GM13977 (cell line): ENCODE measurements at places on chromosomes 7 and 10.

GRCh38 chr10:70699659-70700174 is 27.4 kb downstream of the ADAMTS14 start:
- DNase-seq: no peak

DNA sequence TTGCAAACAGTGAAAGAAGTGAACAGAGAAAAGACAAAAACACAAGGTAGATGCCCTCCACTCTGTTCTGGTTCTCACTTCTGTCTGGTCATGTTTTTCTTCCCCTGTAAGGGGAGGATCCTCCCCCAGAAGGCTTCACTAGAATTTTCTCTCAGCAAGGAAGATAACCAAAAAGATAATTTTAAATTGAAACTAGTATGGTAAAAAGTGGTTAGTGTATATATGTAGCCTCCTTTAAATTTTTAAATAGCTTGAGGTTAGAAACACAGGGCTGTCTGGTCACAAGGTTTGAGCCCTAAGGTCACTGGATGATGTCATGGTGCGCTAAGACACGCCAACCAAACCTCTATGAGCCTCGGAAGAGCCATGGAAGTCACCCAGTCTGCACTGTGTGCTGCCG is 5.6 kb upstream of the PKD1L1 start:
- DNase-seq: peak; percentile 78

- no peak for DNase-seq
Measured at GRCh38 chr7:122397381-122397780, 92.8 kb upstream of the FEZF1 start.

DNA sequence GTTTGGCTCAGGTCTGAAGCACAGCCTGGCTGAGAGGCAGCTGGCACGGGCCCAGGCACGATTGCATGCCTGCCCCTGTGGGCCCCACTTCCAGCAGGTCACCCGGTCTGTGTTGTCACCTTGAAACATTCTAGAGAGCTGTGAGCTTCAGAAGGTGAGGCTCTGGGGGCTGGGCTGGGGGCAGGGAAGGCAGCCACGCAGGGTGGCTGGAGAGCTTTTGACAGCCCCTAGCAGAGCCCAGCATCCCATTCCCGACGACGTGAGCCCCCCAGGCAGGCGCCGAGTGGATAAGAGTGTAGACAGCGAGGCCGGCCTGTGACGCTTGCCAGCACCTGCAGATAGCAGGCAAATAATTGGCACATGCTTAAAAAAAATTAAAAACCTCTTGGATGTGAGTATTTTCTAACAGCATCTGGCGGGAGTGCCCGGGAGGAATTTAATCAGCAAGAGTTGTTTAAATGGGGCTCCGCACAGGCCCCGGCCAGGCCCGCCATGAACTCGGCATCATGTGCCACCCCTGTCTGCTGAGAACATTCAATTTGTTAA is 212.0 kb upstream of the TBX20 start:
- DNase-seq: no peak

DNA sequence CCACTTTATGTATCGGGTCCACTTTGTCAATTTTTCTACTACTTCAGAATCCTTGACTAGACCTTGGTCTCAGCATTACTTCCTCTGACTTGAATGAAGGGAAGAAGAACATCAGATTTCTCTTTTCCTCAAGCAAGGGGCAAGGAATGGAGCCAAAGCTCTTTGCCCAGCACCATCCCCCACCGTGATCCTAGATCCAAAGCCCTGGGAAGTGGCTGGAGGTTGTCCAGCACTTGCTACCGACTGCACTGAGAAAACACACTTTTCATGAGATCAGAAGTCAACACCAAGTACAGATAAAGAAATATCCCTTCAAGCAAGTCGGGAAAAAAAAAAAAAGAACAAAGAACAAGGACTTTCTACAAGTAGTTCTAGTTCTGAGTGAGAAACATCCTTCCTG is 102.1 kb upstream of the DDC start:
- DNase-seq: no peak

- DNase-seq: no peak
Measured at GRCh38 chr7:44293561-44294324, 31.7 kb downstream of the CAMK2B start.

- DNase-seq: peak; percentile 65
Measured at GRCh38 chr7:92527300-92528187, 776 bp downstream of the PEX1 start.

GRCh38 chr10:92690211-92690914 is 608 bp downstream of the HHEX start:
- DNase-seq: peak; percentile 53

GRCh38 chr10:100182281-100182680 is 3.5 kb downstream of the ERLIN1 start:
- DNase-seq: no peak

DNA sequence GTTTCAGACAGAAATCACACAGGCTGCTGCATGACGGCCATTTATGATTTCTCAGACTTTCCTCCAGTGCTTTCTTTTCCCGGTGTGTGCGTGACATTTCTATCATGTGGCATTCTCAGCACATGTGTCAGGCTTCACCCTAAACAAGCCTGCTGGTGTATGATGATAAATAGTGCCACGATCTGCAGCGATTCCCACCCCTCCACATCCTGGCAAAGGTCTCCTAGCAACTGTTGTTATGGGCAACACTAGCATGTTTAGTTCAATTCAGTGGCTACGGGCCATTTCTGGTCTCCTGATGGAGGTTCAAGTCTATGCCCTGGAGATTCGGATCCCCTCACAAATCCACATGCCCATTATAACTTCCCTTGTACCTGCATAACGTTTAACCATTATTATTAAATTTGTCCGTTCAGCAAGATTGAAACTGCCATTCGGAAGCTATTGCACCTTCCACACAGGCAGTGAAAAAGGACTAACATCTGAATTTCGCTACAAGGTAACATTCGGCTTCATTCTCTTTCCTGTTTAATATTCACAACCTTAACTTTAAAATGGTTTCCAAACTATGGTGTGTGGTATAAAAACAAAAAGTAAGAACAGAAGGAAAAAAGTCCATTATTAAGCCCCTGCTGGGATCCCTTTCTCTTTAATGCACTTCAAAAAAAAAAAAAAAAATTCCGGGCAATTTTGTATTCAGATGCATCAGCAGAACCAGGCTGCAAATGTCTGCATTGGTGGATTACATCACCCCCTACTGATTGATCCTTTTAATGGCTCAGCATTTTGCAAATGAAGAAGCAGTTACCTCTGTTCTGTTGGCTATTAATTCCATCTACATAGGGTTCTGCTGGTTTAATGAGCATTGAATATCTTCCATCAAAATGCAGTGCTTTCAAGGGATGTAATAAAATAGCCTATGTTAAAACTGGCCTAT is 90.2 kb downstream of the FRMD4A start:
- no peak for DNase-seq

DNA sequence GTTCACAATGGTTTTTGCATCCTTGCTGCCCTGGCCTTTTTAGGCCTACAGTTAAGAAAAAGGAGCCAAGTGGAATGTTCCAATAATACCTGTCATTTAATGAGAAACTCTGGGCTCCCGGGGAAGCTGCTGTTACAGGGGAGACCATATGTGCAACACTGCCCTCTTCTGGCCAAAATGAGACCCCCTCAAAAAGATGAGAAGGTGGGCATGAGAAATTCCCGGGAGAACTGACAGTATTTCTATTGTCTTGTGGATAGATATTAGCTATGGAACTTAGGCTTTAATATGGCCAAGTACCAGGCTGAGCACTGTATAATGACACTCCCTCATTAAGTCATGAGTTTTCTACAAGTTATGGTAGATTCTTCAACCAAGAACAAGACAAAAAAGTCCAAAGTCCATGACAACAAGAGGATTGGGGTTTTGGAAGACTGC is 99.4 kb downstream of the CCDC3 start:
- peak; percentile 77 for DNase-seq

DNA sequence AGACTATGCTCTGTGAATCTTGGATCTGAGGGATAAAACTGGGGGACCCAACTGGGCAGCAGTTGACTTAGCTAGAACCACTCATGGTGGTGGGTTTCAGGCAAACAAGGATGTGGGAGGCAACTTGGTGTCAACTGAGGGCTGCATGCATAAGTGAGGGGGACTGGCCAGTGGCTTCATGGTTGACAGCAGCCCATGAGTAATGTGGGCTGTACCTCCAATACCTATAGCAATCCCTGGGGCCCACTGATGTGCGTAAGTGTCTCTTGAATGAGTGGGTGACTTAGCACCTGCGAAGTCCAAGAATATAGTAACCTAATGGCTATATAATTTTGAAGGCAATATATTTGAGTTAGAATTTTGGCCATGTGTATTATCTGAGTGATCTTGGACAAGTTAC is 13.7 kb upstream of the MAP3K8 start:
- no peak for DNase-seq

DNA sequence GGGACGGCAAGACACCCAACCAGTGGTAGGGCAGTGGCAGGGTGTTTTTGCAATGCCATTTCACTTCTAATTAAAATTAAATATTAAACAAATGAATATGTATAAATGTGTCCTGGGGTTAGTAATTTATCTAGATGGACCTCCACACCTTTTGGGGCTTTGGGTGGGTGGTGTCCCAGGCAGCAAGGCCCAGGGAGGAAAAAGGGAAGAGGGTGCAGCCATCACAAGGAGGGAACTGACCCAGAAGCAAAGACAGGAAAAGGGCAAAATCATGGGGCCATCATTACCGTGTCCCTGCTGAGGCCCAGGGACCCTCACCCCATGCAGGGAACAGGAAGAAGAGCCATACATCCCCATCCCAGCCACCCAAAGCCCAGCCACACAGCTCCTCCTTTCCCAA is 204.6 kb downstream of the GRID1 start:
- DNase-seq: no peak

DNA sequence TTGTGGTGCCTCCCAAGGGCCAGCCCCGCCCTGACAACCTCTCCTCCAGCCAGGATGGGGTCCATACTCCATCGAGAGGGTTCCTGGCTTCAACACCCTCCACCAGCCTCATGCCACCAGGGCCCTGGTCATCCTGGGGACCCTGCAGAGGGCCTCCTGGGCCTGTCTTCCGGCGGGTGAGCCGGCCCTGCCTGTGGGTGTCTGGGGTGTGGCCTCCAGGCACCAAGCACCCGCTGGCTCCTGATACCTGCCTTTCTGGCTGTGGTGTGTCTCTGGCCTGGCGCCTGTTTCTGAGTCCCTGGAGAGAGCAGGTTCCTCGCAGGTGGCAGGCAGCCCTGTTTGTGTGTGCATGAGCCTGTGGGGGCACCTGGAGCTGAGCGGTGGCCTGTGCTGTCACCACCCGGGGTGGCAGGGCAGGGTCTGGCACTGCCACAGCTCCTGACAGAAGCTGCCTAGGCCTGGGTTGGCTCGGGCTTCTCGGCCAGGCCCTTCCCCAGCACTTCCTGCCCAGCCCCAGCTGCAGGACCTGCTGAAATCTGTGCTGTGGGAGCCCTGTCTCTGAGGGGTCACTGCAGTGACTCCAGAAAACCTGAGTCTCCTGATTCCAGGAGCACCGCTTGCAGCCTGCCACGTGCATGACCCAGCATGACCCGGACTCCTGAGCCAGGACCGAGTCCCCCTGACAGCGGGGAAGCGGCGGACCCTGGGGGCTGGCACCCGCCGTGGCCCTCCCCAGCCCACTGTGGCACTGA is 18.4 kb downstream of the ADAM8 start:
- DNase-seq: no peak

DNA sequence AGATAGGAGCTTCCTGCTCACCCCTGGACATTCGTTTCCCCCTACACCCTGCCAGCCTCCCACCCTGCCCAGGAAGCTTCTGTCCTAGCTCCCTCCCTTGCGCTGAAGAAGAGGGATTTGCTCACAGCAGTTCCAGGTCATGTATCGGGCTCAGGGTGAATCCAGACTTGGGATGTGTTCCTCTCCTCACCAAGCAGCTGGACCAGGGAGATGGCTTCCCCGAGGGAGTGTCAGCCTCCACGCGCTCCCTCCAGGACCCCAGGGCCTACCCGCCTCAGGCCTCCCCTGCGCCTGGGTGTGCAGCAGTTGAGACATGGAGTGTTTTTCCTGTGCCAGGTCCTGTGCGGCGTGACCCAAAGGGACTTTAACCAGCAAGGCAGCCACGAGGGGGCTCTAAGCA is 435.6 kb upstream of the FOXK1 start:
- DNase-seq: no peak

DNA sequence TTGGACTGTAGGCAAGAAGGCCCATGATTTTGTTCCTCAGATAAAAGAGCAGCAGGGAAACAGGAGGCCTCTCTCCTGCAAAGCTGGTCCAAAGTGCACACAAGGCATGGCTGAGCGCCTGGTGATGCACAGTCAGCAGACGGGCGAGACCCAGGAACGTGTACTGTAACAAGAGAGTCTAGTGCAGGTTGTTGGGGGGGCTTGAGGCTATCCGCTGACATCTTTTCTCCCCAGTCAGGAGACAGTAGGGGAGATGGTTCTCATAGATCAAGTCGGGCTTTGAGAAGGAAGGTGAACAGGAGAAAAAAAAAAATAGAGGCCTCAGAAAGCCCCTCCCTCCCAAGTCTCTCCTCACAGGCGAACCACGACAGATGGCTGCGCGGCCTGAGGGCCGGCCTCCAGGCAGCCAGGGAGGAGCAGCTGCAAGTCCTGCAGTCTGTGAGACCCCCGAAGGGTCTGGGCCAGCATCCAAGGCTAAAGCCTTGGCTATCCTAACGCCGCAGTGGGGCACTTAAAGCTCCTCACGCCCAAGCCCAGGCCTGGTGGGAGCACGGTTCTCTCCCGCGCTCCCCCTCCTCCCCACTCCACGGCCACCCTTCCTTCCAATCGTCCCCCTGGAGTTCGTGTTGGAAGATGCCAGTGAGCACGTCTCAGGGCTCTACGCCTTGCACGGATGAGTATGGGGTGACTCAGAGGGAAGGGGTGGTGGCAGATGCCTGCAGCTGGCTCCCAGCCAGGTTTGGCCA is 68.3 kb downstream of the PRKAG2 start:
- DNase-seq: no peak

- DNase-seq: no peak
Measured at GRCh38 chr10:28302012-28302637, 739 bp downstream of the MPP7 start.

GRCh38 chr7:120843109-120843508 is 14.8 kb downstream of the TSPAN12 start:
- no peak for DNase-seq

GRCh38 chr10:46514899-46515298 is 41.6 kb downstream of the GPRIN2 start:
- DNase-seq: no peak

DNA sequence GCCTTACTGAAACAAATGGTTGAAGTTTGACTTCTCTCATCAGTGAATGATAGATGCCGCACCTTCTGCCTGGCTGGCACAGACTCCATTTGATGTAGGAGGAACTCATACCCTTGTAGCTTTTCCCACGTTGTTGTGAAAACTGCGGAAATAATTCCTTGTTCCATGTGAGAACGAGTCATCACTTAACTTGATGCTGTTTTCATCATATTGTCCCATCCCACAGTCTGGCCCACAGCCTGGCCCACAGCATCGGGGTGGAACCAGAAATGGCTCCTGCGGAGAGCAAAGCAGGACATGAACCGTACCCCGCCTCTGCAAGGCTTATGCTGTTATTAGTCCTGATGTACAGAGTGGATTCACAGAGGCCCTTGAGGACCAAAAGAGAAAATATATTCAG is 587.0 kb downstream of the SDK1 start:
- DNase-seq: no peak

DNA sequence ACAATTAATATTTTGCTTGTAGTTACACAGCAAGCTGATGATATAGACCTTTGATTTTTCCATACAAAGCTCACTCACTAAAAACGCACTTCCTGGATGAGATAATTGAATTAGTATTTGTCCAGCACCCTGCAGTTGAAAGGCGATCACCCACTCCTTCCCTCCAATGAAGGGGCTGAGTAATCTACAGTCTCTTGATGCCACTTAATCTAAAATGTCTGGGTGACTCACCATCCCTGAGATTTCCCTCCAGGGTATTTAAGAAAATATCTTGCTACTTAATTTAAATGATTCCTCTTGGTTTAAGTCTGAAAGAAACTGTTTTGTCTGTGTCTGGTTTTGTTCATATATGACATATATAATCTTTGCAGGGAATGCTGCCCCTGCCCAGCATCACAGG is 515.3 kb downstream of the GRID1 start:
- no peak for DNase-seq
